ENCODE measurements at places on chromosomes 2 and 18.

GRCh38 chr2:211149731-211150130 lies 593.3 kb downstream of the CPS1 start:
- no peak for DNase-seq

GRCh38 chr2:130755256-130756052 lies at the start of gene AMER3:
Gene AMER3 (plus strand): TSS chr2:130755540. CDS start chr2:130762073, 6,533 bp downstream.
- DNase-seq, result no peak

GRCh38 chr2:176171351-176172006 lies 14.4 kb downstream of the HOXD3 start:
- DNase-seq, result no peak

- no peak for DNase-seq
Measured at GRCh38 chr2:22855761-22856184, 529.2 kb upstream of the KLHL29 start.

GRCh38 chr2:109555346-109555900 lies 58.3 kb downstream of the SEPTIN10 start:
- DNase-seq, result no peak

- DNase-seq, result no peak
Measured at GRCh38 chr2:126933711-126934091, 35.0 kb downstream of the TEX51 start.

- no peak for DNase-seq
Measured at GRCh38 chr2:102461188-102461587, 11.8 kb upstream of the SLC9A4 start.

- no peak for DNase-seq
Measured at GRCh38 chr2:238573916-238574315, 147.2 kb downstream of the ASB1 start.

GRCh38 chr2:239308661-239309397 lies 92.0 kb downstream of the HDAC4 start:
- DNase-seq, result no peak

DNA sequence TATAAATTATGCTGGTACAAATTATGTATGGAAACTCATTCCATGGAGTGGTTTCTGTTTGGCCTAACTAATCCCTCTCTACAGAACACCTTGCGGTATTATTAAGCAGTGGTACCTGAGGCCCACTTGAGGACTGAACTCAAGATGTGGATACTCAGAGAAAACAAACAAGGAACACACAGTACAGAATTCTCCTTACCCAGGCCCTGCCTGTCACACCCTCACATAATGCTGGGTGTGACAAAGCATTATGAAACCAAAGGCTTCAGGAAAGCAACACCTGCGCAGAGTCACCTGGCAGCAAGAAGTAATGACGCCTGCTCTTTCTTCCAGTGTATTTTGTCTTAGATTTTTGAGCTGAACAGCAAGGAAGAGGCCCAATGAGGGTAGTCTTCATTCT lies 264.7 kb downstream of the PAX3 start:
- no peak for DNase-seq

DNA sequence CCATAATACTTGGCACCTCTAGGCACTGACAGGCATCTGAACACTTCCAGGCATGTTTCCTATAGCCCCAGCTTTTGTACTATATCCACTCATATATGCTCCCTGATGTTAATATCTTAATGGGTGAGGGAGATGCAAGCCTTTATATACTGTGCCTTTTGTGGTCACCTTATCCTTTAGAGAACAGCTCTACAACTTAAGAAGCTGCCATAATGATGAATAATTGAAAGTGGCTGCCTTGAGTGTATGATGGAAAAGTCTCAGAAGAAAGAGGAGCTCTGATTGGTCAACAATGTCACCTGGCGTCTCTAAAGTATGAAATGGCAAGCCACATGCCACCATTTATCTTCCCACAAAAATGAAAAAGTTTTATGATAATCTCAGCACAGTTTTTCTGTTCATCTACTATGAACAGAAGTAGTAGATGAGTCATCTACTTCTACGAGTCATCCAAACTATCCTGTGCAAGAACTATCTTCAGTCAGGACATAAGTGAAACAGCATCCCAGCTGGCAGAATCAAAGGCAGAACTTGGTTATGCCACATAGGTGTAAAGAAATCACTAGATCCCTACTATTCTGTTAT lies 997.9 kb upstream of the CELF4 start:
- DNase-seq, result peak; percentile 4

DNA sequence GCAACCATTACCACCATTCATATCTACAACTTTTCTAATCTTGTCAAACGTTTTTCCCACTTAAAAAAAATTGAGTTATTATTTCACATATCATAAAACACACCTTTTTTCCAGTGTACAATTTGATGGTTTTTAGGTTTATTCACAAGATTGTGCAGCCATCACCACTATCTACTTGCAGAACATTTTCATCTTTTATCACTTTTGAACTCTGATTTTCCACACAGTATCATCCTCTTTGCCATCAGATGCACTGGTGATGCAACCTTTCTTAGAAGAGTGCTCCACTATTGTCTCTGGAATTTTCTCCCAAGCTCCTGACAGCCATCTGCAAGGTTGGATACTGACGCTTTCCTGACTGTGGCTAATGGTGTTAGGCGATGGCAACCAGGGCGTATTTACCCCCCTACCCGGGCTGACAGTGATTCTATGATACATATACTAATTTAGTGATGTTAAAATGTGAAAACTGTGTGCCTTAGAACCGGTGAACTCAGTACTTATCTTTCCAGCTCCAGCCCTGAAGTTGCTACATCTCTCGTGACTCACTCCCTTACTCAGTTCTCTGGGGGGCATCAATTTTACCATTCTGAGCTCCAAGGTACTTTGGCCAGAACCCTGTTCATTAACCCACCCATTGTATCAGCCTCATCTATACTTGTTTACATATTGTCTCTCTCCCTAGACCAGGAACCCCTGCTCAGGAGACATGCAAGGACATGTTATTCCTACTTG lies 105.4 kb upstream of the SPRED2 start:
- DNase-seq, result no peak

DNA sequence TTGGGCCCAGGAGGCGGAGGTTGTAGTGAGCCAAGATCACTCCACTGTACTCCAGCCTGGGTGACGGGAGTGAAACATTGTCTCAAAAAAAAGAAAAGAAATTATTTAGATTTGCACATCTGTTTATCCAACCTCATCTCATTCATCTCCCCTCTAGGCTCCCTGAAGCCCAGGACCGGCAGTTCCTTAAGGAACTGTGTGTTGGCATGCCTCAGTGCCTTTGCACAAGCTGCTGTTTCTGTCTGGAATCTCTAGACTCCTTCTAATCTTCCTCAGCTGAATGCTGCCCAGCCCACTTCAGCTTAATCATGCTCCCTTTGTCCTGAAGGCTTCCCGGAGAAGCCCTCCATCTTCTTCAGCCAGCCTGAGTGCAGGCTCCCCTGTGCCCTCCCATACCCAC lies 10.9 kb upstream of the RFX8 start:
- DNase-seq, result no peak

DNA sequence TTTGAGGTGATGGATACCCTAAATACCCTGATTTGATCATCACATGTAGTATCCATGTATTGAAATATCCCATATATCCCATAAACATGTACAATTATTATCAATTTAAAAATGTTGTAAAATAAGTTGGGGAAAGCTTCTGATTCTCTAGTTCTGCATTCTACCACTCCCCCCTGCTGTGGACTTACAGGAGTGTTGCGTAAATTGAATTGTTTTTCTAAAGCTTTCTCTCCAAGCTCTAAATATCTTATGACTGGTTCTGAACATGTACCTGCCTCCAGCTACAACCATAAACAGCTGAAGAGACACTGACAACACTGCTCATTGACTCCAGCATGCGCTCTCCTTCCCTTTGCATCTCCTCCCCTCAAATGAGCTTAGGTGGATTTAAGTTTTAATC lies 145.2 kb downstream of the MGAT5 start:
- DNase-seq, result no peak

GRCh38 chr2:119808516-119809147 lies 48.9 kb downstream of the PTPN4 start:
- no peak for DNase-seq

- DNase-seq, result no peak
Measured at GRCh38 chr18:48882379-48882778, 68.4 kb downstream of the SMAD7 start.

GRCh38 chr2:10498525-10499274 lies 50.6 kb upstream of the ODC1 start:
- DNase-seq, result no peak

- no peak for DNase-seq
Measured at GRCh38 chr2:222943820-222944219, 83.0 kb downstream of the ACSL3 start.

DNA sequence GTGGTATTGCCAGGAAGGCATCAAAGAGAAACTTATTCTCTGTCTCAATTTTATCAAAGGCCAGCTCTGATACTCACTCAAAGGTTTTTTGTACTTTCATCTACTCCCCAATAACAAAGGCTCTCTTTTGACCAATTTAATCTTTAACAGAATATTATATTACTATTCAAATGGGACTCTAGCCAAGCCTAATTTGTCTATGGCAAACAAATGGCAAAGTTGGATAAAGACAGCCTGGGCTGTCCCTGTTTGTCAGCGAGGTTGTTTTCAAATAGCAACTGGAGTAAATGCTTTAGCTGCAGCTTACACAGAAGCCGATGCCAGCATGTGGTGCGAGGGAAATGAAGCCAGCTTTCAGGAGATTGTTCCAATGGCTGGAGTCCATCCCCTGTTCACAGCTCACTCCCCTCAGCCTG lies 80.1 kb upstream of the CTNNA2 start:
- no peak for DNase-seq

DNA sequence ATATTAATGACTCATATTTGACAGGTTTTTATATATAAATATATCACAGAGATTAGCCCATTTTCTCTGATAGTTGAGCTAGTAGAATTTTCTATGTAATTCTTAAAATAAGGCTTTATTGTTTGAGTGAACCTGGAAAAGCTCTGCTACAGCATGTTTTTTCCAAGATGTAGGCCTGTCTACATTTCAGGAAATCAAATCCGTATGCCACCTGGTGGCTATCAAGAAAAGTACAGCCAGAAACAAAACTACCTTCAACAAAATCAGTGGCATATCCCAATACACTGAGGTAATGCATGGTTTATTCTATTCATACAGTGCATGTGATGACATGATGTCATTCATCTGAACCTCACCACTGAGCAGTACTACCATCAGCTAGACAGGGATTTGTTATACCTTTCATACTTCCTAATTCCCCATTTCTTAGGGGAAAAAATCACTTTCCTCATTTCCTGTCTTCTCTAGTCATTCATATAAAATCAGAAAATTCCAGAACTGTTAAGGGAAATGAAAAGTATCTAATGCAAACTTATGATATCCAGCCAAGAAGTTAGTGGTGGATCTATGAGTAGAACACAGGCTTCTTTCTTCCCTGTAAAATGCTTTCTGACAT lies 310.4 kb upstream of the SYT4 start:
- DNase-seq, result peak; percentile 68

DNA sequence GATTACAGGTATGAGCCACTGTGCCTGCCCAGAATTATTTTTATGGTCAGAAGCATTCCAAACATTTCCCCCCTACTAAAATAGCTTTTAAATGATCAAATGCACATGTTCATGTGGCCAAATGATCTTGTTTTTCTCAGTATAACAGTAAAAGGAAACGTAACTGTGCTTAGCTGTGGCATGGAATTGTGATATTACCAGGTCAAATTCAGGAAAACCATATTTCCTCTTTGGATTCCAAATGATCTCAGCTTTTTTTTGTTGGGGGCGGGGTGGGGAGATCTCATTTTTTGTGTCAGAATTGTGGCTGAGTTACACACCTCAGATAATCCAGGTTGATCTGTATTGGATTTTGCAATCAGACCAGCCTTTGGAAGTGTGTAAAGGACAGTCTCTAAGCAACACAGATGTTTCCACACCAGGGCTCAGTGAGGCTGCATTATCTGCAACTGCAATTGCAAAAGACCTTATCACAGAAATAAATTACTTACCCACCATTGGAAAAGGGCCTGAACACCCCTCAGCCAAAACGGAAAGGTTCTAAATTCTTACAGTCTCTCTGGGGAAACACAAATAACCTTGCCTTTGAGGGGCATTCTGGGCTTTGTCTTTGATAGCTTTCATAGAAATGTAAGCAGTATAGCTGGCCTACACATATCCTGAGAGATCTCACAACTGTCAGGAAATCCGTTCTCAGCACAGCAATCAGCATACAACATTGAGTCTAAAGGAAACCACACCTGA lies 8.4 kb downstream of the CASP10 start:
- DNase-seq, result no peak

DNA sequence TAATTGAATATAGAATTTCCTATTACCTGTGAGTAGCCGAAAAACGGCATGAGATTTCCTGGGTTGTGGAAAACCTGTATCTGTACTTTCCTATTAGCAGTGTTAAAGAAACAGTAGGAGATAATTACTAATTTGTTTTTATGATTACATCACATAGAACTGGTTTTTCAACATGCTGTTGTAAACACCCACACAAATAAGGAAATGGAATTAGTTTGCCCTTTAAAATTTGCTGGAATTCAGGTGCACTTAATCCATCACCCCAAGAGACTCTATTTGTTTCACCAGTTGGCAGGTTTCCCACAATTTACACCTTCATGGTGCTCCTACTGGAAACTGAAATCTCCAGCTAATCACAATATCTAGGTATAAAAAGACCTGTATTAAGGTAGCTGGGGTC lies 274.1 kb upstream of the SLC8A1 start:
- no peak for DNase-seq

- DNase-seq, result peak; percentile 4
Measured at GRCh38 chr2:58063641-58064040, 17.0 kb downstream of the VRK2 start.

DNA sequence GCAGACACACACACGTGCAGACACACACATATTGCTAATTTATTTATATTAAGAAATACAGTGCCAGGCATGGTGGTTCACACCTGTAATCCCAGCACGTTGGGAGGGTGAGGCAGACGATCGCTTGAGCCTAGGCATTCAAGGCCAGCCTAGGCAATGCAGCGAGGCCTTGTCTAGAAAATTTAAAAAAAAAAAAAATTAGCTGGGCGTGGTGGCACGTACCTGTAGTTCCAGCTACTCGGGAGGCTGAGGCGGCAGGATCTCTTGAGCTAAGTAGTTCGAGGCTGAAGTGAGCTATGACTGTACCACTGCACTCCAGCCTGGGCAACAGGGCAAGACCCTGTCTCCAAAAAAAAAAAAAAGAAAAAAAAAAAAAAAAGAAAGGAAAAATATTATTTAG lies 28.8 kb downstream of the ANXA4 start:
- no peak for DNase-seq

- DNase-seq, result no peak
Measured at GRCh38 chr18:49028801-49029506, 78.2 kb upstream of the SMAD7 start.

GRCh38 chr2:27243391-27244130 lies 19.3 kb downstream of the SLC30A3 start:
- DNase-seq, result no peak

DNA sequence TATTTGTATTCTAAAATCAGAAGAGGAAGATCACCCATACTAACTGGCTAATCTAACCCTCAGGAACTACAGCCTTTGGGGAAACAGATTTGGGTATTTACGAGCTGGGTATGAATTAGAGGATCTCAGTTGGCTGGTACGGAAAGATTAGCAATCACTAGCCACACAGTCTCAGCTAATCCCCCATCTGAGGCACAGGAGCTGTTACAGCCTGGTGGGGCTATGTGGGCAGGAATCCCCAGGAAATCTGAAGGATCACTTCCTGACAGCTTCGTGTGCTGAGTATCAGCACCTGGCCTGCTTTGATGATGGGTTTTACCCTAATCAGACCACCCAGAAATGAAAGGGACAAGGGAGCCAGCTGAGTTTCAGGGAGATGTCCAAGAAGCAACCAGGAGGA lies 206.3 kb downstream of the AFF3 start:
- no peak for DNase-seq

- DNase-seq, result no peak
Measured at GRCh38 chr2:65392609-65393008, 39.8 kb downstream of the SPRED2 start.

GRCh38 chr2:118103951-118104940 lies 16.0 kb downstream of the INSIG2 start:
- no peak for DNase-seq

Data from RKO (cell line).